Right hindlimb (tissue), 1 donor: ENCODE measurements at places on chromosomes 2 and 18.

DNA sequence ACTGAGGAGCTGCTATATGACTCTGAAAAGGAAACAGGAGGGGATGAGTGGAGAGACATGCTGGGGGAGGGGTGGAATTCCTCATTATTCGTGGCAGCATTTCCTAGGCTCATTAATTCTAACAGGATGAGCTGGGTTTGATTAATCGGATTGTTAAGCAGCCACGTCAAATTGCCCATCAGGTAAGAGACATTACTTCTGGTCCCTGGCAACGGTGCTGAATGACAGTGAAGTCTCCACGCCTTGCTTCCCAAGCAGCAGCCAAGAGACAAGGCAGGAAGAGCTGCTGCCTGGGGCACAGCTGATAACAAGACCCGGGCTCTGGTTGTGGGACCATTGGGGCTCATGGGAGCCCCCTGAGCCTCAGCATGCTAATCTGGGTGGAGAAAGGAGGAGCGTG lies 86.6 kb downstream of the MARCHF4 start:
- DNase-seq: no peak

DNA sequence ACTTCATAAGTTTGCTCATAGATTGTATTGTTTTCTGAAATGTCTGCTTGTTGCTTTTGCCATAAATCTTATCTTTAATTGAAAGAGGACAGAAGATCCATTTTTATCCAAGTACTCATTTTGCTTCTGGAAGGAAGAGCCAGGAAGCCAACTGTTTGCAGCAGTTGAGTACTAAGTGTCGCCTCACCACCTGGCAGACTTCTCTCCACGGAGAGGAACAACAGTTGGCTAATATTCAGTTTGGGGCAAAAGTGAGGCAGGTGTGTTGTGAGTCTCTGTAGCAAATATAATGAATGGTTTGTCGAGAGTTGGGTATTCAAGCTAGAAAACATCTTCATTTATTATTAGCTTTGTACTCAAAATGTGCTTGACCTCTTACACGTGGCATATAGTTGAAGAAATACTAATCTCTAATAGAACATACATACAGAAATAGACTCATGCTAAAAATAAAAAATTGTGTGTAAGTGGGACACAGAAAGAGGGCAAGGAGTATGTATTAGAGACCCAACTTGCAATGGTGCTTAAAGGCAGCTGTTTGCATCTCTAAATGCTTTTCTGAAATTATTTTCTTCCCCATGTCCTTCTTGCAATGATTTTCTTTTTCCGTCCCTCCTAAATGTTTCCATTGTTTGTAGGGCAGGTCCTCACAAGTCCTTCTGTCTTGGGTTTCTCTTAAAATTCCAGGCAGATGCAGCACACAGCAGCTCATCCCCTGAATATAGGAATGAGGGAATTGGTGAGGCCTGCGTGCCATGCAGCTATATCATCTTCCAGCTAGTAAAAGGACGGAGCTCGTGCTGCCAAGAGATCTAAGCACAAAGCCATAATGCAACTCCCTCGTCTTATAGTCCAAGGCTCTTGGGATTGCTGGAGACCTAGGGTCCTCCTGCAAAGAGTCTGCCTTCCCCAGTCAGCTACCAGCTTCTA lies 44.8 kb upstream of the MAP3K20 start:
- no peak for DNase-seq

GRCh38 chr18:70160073-70160678 lies 45.3 kb downstream of the RTTN start:
- no peak for DNase-seq

DNA sequence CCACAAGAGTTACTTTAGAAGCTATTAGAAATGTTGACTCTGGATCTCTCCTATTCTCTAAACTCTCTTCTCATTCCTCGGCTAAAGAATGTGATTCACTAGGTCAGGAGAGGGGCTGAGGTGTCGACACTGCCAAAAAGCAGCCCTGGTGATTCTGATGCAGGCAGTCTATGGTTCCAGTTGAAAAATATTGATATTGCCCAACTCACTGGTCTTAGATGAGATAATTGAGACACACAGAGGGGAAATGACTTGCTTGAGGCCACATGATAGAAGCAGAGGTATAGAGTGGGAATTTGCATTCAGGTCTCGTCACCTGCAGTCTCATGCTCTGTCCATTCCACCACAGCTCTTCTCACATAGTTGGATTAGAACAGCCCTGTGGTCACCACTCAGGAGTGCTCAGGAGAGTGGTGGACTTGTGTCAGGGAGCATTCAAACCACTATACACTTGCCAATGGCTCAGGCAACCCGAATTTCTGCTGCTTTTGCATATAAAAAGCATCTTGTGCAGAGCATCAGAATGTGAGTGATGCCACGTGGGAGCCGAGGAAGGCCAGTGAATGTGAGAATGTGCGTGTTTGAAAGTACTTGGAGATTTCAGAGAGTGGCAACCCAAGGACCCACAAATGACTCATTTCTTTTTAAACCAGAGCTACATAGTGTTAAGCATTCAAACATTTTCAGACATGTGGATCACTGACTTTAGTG lies 65.1 kb upstream of the CTLA4 start:
- no peak for DNase-seq

DNA sequence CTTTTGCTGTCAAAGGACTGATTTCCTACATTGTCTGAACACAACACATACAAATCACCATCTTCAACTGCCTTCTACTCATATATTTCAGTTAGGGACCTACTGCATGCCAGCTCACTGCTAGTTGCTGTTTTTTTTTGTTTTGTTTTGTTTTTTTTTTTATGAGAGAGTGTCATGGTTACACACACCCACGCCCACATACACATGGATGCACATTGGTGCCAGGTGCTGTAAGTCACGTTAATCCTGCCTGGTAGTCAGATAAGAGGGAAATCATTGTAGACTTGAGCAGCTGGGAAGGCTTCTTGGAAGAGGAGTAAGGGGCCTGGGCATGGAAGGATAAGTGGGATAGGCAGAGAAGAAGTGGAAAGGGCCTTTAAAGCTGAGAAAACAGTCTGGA lies 209.9 kb downstream of the TDRD15 start:
- no peak for DNase-seq

DNA sequence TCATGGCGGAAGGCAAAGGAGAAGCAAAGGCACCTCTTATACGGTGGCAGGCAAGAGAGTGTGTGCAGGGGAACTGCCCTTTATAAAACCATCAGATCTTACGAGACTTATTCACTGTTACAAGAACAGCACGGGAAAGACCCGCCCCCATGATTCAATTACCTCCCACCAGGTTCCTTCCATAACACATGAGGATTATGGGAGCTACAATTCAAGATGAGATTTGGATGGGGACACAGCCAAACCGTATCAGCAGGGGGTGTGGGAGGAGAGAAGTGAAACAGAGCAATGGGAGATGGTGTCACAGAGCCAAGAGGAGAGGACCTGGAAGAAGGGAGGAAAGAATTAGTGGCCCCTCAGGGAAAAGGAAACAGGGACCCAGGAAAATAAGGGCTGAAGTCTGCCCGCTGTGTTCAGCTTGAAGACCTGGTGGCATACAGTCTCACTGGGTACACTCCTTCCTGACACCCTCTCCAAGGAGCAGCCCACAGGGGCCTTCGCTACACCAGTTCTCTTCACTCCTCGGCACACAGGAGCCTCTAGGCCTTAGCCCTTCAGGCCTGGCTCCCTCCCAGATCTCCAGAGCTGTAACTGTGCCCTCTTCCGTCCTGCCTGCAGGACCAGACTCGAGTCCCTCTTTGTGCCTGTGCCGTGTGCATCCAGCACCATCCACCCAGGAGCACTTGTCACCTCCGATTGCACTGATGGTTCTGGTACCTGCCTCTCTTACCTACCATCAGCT lies 262.1 kb downstream of the EIPR1 start:
- no peak for DNase-seq

DNA sequence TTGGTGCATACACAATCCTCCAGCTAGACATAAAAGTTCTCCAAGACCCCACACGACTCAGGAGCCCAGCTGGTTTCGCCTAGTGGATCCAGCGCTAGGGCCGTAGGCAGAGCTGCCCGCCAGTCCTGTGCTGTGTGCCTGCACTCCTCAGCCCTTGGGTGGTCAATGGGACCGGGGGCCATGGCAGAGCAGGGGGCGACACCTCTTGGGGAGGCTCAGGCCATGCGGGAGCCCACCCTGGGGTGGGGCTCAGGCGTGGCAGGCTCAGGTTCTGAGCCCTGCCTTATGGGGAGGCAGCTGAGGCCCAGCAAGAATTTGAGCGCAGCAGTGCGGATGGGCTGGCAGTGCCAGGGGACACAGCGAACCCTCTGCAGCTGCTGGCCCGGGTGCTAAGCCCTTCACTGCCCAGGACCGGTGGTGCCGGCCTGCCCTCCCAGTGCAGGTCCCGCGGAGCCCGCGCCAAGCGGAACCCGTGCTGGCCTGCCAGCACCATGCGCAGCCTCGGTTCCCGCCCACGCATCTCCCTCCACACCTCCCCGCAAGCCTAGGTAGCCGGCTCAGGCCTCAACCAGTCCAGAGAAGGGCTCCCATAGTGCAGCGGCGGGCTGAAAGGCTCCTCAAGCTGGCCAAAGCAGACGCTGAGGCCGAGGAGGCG lies 1566.6 kb upstream of the SLC39A10 start:
- DNase-seq: no peak

DNA sequence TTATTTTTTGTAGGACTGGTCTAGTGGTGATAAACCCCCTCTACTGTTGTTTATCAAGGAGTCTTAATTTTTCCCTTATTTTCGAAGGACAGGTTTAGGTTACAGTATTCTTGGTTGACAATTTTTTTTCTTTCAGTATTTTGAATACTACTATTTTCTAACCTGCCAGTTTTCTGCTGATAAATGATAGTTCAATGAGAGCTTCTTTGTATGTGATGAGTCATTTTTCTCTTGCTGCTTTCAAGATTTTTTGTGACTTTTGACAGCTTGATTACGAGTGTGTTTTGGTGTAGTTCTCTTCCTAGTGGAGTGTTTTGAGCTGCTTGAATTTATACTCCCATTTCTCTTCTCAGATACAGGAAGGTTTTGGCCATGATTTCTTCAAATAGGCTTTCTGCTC lies 77.5 kb downstream of the ACSL3 start:
- DNase-seq: no peak
